ENCODE measurements at places on chromosomes 1 and 21.

- DNase-seq = no peak
These were observed 13.6 kb upstream of the RGS4 start for GRCh38 chr1:163055531-163055930.

- DNase-seq = no peak
These were observed 8.0 kb upstream of the SVBP start for GRCh38 chr1:42825036-42825851.

DNA sequence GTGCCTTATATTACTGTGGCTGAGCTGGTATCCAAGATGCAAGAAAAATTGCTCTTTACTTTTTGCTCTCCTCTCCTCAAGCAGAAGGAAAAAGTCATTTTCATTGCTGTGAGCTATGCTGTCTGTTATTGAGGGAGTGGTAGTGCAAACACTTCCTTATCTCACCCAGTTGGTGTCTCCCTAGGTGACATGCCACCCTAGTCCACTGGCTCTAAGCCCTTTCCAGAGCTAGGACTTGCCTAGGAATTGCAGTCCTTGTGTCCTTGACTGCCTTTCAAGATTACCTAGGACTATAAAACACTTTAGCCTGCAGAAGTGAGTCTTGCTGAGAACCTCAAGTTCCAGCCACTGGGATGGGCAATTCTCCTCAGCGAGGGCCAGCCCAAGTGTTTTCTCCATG is 458.3 kb downstream of the MRPL39 start:
- no peak for DNase-seq

- DNase-seq = no peak
These were observed 15.1 kb downstream of the THBS3 start for GRCh38 chr1:155192346-155193274.

- no peak for DNase-seq
These were observed 258.2 kb upstream of the DUSP10 start for GRCh38 chr1:222000131-222000530.

- DNase-seq = no peak
These were observed 59.4 kb upstream of the FMOD start for GRCh38 chr1:203410182-203410900.

DNA sequence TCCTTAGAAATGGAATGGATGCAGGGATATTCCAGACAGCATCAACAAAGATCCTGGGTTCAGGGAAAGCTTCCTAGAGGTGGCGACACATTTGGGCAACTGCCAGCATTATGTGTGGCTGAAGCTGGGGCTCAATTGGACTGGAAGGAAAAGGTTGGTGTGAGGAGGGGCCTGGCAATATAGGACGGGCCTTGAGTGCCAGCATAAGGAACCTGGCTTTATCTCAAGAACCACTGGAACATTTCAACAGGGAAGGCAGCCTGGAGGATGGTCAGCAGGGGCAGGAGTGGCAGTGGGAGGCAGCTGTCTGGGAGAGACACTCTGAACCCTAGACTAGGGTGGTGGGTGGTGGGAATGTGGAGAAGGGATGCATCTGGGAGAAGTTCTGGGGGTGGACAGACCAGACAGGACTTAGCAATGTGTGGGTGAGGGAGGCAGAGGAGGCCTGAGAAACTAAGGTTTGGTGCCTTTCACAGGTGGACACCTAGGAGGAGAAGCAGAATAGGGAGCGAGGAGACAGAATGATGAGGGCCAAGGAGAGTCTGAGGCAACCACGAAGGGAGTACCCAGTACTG is 3.5 kb downstream of the SH3BGRL3 start:
- DNase-seq = no peak

GRCh38 chr21:33700491-33700890 is 58.2 kb downstream of the ITSN1 start:
- no peak for DNase-seq

GRCh38 chr1:98702976-98703375 is 41.5 kb downstream of the SNX7 start:
- DNase-seq = peak; percentile 80

GRCh38 chr1:174008269-174008668 is 13.9 kb downstream of the RC3H1 start:
- DNase-seq = no peak

DNA sequence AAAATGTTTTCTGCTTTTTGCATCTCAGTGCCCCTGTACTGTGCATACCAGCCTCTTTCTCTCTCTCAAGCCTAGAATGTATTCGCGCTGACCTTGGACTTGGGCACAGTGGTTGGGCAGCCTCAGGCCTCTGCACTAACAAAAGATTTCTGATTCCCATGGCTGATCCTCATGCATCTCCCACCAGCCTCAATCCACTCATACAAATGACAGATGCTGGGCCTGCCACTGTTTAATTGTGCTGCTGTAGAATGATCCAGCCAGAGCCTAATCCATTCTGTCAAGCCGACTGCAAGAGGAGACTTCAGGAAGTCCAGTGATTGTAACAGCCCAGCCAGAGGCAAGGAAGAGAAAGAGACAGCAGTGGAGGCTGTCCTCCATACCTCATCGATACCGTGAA is 180.8 kb downstream of the ASTN1 start:
- DNase-seq = no peak

- no peak for DNase-seq
These were observed 1.4 kb upstream of the MDM4 start for GRCh38 chr1:204514828-204515227.

- peak; percentile 59 for DNase-seq
These were observed 1.1 kb upstream of the PRRX1 start for GRCh38 chr1:170662561-170663403.

DNA sequence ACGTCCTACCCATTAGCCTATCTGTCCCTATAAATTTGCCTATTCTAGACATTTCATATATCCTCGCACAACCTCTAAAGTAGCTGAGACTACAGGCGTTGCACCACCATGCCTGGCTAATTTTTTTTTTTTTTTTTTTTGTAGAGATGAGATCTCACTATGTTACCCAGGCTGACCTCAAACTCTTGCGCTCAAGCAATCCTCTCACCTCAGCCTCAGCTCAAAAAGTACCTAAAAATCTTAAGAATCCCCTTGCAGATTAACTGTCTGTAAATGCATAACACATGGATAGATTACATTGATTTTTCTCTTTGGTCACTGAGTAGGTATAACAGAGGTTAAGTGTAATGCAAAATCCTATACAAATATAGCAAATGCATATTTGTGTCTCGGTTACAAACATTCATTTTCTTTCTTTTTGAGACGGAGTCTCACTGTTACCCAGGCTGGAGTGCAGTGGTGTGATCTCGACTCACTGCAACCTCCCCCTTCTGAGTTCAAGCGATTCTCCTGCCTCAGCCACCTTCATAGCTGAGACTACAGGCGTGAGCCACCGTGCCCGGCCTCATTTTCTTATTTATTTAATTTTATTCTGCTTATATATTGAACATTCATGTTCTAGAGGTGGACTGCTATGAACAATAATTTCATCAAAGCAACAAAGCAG is 2.3 kb downstream of the HORMAD1 start:
- no peak for DNase-seq

DNA sequence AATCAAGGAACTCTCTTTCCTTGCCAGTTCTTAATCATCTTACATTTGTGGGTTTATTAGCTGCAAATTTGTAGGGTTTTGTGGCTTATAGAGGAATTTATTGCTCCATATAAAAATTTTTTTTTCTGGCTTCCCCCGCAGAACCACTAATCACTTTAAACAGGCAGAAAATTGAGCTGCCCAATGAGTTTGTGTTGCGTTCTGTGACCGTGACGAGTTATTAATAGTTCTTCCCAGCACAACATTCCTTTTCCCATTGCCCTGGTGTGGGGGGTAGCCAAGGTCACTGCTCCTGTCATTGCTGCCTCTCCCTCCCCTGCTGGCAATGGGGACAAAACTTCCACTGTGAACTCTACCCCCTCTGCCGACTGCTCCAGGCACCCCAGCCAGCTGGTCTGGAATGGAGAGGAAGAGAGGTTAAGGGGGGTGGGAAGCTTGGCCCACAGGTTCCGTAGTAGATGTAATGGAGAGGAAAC is 55.1 kb downstream of the UBE2T start:
- DNase-seq = peak; percentile 79

DNA sequence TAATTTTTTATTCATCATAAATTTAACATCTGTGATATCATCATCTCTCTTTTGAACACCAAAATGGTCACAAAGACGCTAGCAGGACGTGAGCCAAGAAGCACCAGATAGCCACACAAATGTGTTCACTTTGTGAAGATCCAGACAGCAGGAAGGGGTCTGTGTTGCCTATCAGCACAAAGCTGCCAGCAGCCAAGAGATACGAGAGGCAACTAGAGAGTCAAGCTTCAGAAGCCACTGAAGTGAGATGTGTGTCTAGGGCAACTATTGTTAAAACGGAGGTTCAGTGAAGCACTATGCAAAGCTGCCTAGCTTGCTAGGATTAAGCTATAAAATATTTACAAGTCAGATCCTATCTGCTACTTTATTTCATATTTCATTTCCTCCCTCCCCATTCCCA is 45.3 kb downstream of the NDC1 start:
- DNase-seq = no peak

DNA sequence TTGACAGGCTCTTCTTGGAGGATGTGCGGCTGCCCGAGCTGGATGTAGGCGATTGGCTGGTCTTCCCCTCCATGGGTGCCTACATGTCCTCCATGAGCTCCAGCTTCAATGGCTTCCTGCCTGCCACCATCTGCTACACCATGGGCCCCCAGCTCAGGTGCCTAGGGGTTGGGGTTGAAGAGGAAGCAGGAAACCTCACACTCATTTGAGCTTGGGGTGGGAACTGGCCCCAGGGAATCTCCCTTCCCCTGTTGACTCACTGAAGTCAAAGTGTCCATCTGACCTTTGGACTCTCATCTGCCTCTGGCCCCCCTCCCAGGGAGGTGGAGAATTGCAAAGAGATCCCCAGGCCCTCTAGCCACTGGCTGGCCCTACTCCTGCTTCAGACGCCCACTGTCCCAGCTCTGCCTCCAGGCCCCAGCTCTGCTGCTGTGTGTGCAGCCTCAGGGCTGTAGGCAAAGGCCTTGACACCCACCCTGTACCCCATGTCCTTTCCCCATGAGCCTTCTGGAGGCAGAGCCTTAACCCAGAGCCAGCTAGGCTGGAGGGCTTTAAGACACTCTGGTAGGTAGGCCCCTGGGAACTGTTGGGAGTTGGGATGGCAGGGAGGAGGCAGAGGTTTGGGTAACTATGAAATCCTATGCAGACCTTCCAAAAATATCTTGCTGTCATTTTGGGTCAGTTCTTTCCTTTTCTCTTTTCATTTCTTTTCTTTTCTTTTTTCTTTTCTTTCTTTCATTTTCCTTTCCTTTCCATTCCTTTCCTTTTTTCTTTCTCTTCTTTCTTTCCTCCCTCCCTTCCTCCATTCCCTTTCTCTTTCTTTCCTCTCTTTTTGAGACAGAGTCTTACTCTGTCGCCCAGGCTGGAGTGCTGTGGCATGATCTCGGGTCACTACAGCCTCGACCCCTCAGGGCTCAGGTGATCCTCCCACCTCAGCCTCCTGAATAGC is 66.9 kb upstream of the TINAGL1 start:
- DNase-seq = no peak

DNA sequence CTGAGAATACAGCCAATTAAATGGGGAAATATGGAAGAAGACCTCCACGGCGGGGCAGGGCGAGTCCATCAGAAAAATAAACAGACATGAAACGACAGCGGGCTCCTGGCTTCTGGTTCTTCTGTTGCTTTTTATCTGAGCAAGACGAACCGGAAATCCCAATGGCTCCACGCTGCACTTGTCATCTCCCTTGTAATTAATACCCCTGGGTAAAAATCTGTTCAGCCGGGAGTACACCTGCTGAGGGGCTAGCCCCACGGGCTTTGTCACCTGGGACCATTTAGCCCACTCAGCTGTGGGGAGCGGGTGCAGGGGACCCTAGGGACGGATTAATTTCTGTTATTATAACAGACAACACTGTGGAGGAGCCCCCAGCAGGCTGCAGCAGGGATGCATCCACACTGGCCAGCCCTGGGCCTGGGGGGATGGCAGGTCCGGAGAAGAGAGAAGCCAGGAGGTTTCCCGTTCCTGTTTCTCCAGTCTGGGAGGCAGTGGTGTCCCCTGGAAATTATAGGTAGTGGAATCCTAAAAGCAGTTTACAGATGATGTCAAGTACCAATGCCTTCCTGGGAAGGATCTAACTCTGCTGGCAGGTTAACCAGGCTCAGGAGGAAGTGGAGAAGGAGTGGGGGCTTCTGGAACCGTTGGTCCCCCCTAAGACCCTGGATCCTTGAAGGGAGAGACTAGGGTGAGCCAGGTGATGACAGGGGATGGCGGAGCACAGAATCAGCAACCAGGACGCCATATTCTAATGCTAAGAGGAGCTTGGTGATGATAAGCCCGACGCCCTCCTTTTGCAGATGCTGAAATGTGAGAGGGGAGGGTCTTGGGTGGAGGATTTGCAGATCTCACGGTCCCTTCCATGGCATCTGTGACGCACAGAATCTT is 566.1 kb downstream of the PTPRU start:
- no peak for DNase-seq

- DNase-seq = peak; percentile 54
These were observed 35.8 kb downstream of the LDLRAD1 start for GRCh38 chr1:53982034-53982762.

DNA sequence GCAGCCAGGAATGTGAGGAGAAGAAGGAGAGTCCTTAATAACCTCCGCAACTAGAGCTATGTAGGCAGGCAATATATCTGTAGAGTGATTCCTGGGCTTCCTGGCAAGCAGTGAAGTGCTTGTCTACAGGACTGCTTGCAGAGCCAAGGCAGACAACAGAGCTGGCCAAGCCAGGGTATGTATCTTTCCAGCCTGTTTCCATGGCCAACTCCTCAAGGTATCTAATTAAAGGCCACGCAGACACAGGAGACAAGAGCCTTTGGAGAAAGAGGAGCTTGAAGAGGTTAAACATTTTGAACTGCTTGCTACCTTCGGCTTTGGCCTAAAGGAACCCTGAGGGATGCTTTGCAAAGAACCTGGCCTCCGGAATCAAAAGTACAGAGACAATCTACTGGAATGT is 137.4 kb downstream of the PIGK start:
- no peak for DNase-seq

GRCh38 chr1:208570362-208570761 is 326.2 kb upstream of the PLXNA2 start:
- no peak for DNase-seq

GRCh38 chr1:9080705-9081291 is 11.4 kb upstream of the SLC2A5 start:
- no peak for DNase-seq

DNA sequence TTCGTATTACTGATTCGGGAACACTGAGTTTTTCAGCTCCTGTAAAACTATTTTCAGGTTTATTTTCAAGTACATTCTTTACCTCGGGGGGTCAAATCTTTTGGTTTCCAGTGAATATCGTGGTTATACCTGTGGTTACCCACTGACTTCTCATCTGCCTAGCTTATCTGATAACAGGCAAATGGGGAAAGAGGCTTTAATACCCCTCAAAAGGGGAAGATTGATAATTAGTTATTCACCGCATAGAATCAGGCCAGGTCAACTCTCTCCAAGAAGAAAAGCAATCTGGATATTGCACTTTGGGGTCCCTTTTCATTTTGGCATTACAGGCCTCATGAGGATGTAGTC is 23.0 kb downstream of the RUNX1 start:
- no peak for DNase-seq

- no peak for DNase-seq
These were observed 188.4 kb downstream of the RRAGC start for GRCh38 chr1:38671221-38671620.
